Jurkat, Clone E6-1 (cell line): ENCODE measurements at places on chromosomes 6 and 20.

- no peak for DNase-seq
These were observed 68.0 kb downstream of the TMEM170B start for GRCh38 chr6:11605507-11605905.

DNA sequence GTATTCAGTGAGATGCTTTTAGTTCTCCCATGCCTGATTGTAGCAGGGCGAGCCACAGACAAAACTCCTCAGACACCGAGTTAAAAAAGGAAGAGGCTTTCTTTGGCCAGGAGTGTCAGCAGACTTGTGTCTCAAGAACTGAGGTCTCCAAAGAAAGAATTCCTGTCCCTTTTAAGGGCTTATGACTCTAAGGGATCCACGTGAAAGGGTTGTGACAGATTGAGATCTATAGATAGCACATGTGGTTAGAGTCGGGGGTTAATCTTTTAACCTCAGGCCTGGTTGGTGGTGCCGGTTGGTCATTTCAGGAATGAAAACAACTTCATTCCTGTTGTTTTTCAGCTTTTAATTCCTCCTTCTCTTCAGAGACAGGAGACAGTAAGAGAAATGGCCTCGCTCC, 168.8 kb upstream of the GRIK2 start:
- no peak for DNase-seq

GRCh38 chr20:49823152-49823847, 10.7 kb downstream of the SLC9A8 start:
- DNase-seq = peak; percentile 95

DNA sequence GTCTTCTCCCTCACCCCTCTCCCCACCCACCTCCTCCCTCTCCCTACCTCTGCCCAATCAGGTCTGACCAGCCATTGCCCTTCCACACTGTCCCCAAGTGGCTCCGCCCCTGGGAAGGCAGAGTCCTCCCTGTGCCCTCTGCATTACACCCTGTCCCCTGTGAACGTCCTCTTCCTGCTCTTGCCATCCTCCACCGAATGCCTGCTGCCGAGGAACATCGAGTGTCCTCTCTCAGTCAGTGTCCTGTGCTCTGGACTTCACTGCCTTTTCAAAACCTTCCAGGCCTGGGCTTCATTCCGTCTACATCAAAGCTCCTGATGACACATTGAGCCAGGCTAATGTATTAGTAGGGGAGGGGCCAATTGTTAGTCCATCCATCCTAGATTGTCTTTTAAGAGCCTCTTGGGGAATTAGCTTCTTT, 3.3 kb upstream of the PACSIN1 start:
- DNase-seq = no peak

- no peak for DNase-seq
These were observed 21.5 kb upstream of the TAF4 start for GRCh38 chr20:62087227-62087626.

DNA sequence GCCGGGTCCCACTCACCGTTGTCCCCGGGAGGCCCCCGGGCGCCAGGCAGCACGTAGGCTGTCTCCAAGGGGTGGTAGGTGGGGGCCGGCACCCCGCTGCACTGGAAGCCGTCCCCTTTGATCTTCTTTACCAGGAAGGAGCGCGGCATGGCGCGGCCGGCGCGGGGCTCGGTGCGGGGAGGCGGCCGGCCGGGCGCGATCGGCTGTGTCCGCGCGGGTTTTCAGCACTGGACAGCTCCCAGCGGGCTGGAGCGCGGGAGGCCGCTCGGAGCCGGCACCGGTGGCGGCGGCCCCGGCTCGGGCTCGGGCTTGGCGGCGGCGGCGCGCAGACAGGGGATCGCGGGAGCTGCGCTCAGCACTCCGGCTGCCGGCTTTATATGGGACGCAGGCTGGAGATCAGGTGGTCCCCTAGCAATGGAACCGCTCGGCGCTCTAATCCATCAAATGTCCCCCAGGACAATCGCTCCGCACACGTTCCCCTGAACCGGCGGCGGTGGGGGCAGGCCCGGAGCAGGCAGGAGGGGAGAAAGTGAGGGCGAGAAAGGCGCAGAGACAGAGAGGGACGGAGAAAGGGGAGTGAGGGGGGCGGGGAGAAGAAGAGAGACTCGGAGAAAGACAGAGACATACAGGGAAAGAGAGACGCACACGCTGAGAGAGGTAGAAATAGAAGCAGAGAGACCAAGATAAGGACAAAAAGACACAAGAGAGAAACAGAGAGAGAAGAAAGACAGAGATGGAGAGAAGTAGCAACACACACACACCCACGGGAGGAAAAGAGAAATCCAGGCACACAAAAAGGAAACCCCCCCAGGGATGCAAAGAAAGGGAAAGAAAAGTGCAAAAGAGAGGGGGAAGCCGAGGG, at the start of gene SCRT2:
SCRT2 (minus strand) TSS at position 350 of the 862 bp plus-strand sequence; CDS start at position 149, 201 bp downstream.
- no peak for DNase-seq

GRCh38 chr20:20546402-20546801, 166.0 kb downstream of the RALGAPA2 start:
- DNase-seq = no peak

DNA sequence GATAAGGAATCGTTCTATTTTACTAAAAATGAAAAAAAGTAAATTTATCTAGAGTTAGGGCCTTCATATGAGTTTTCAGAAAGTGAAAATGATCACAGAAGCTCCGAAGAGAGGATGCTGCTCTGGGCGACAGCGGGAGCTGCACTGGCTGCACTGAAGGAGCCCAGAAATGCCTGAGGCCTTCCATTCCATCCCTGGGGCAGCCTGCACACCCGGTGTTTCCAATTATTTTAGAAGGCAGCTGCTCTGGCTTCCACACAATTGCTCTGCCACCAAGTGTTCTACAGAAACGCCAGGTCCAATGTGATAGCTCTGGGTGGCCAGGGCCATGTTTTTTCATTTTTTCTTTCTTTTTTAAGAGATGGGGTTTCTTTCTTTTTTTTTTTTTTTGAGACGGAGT, 3.6 kb downstream of the DTNBP1 start:
- DNase-seq = no peak

DNA sequence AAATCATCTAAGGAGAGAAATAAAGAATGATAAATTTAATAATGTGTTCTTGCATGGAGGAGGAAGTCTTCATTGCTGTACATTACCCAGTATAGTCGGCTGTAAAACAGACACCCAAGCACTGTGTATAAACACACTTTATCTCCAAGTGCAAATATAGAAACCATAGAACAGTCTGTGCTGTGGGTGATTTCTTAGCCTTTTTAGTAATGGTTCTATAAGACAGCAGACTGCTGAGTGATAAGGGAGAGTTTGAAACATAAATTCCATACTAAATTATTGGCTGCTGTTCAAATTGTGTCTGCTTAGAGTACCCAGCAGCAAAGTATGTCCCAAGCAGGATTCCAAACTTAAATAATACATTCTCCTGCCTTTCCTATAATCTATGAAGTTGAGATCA, 4.6 kb downstream of the FILIP1 start:
- no peak for DNase-seq

DNA sequence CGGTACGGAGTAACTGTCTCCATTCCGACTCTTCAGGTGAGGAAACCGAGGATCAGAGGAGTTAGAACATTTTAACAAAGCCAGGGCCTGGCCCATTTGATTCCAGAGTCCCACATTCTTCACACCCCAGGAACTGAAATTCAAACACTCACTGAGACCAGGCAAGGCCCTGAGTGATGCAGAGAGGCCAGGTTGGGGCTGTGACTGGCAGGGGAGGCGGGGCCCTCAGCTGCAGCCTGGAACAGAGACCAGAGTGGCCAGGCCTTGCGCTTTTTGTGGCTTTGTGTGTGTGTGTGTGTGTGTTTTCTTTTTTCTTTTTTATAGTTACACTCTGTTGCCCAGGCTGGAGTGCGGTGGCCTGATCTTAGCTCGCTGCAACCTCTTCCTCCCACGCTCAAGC, 57.2 kb downstream of the BCAS4 start:
- no peak for DNase-seq

DNA sequence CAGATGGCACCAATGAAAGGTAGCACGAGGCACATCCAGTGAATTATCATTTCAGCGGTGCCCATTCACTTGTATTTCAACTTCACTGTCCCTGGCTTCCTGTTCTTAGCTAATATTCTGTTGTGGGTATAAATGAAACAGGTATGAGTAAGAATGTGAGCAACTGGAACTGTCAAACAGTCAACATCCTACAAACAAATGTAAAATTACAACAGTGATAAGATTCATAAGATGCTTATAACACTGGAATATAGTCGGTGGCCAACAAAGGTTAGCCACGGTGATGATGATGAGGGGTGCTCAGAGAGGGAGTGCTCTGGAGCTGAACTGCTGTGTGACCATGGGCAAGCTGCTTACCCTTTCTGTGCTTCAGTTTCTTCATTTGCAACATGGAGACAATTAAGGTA, 74.9 kb upstream of the TOX2 start:
- no peak for DNase-seq
